Urinary bladder (tissue), 4 donors: ENCODE measurements at places on chromosomes 2 and 18. TPM values are rescaled to one million over a fixed set of nuclear protein-coding genes. Genes with fewer than 3 reads are reported as not detected.

DNA sequence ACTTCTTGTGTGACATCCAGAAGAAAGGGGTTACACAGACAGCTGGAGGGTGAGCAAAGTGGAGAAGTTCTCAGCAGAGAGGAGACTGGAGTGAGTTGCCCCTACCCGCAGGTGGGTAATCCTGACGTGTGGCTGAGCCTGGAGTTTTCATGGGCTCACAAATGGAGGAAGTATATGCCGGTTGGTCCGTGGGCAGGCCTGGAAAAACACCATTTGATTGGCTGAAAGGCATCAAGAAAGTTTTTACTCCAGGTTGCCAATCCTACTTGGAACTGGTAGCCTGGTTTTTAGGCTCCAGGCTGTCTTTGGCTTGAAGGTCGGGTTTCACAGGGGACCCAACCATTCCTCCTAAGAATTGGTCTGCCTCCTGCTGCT lies 1177.4 kb upstream of the LRRTM1 start:
- DNase-seq, result no peak

DNA sequence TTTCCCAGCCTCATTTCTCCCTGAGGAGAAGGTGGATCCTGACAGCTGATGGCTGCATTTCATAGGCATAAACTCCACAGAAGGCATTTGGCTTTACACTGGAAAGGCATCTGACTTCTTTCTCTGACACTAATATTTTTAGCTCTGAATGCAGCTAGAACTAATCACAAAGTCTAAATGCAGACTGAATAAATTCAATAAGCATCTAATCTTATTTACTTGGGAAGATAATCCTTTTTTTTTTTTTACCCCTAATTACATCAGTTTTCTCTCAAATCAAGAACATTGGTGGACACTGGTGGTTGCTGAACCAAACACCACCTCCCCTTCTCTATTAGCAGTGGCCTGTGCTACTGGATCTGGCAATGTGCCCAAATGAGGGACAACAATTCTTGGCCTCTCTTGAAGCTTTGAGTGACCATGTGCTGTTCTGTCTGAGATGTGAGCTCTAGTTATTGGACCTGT lies 50.9 kb upstream of the CD226 start:
- DNase-seq, result no peak

MROH2A gene
- polyA plus RNA-seq, result 7.3 TPM

DNA sequence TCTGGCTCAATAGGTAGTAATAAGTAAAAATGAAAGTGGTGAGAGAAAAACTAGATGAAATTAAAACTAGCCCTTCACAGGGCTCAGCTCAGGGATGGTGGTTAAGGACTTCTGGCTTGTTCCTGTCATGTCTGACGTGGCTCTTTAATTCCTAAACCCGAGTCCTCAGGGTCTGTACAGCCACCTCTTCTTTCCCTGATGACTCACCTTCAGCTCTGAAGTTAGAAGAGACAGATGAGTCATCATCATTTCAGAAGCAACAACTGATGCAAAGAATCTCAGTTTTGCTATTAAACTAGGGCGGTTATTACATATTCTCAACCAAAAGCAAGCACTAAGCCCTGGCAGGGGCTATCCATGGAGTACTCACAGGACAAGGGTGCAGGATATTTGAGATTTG lies 24.0 kb upstream of the ITGB6 start:
- DNase-seq, result no peak
